ENCODE measurements at places on chromosomes 7 and 10.
A peak's percentile ranks its signal among the peaks of the same experiment; 100 is the strongest.

- DNase-seq, result no peak
Measured at GRCh38 chr10:92740762-92741161, 51.0 kb downstream of the HHEX start.

- peak; percentile 57 for DNase-seq
Measured at GRCh38 chr7:127650847-127651555, 993 bp upstream of the SND1 start.

GRCh38 chr7:143374561-143374960 lies 6.6 kb upstream of the ZYX start:
- DNase-seq, result no peak

- DNase-seq, result no peak
Measured at GRCh38 chr7:20306180-20306946, 24.3 kb upstream of the ITGB8 start.

DNA sequence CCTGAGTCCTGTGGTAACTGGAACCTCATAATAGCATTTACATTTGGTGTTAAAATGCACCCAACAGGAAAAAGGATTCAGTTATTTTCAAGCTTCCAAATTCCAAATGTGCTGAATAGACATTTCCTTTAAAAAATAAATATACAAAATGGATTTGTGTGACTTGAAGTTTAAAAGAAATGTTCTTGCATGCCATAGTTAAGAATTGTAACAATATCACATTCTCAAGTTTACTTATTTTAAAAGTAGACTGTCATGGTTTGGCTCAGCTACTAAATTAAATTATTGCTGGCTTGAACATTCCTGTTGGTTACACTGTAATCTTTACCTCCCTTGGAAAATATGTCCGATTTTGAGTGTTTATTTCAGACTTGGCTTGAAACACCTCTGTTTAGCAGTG lies 31.5 kb downstream of the BICC1 start:
- no peak for DNase-seq

GRCh38 chr10:23868121-23868520 lies 340.8 kb upstream of the KIAA1217 start:
- DNase-seq, result no peak

GRCh38 chr7:13489386-13489785 lies 500.1 kb downstream of the ETV1 start:
- no peak for DNase-seq

DNA sequence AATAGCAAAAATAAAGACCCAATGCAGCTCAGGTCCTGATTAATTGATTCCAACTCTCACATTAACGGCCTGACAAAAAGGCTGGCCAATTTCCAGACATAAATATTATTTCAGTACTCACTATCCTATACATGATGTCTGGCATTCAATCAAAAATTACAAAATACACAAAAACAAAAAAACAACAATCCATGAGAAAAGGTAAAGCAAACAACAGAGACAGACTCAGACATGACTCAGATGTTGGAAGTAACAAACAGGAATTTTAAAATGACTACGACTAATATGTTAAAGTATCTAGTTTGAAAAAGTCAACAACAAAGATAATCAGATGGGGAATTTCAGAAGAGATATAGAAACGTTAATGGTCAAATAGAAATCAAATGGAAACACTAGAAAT lies 152.8 kb downstream of the AMPH start:
- DNase-seq, result no peak

GRCh38 chr7:157980774-157981173 lies 606.8 kb downstream of the PTPRN2 start:
- DNase-seq, result no peak

- no peak for DNase-seq
Measured at GRCh38 chr7:121945066-121945465, 72.1 kb downstream of the PTPRZ1 start.

GRCh38 chr10:50552308-50552707 lies 71.4 kb downstream of the SGMS1 start:
- no peak for DNase-seq

DNA sequence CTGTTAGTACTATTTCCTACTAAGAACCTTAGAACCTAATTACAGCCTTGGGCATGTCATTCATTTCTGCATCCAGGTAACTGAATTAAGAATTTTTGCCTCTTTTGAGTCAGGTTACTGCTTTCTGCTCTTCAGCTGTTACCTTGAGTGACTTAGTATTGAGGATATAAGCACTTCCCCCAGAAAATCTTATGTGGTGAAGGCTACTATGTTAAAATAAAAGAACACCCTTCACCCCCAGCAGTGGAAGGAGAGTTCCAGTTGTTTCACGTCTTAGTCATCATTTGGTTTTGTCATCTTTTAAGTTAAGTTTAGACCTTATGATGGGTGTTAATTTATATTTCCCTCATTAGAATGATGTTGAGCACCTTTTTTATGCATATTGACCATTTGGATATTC lies 82.8 kb downstream of the GLCCI1 start:
- no peak for DNase-seq

- DNase-seq, result no peak
Measured at GRCh38 chr7:116800594-116800993, 61.8 kb upstream of the CAPZA2 start.

DNA sequence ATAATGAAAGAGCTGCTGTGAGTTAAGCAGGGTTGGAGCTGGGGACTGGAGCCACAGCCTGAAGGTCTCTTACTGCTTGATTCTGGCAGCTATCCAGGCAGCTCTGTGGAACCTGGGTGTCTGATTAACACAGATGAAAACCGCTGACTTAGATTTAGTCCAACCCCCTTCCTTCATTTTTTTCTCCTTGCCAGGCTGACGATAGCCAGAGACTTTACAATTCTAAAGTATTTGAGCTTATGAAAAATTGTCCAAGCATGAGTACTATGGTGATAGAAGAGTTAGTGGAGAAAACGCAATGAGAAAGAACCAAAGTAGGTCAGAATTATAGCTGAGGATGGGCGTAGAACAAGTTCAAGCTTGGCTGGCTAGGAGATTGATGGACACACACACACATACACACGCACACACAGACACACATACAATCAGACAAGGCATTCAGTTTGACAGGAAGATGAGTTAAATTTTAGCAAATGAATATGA lies 13.5 kb upstream of the GPR85 start:
- DNase-seq, result no peak

DNA sequence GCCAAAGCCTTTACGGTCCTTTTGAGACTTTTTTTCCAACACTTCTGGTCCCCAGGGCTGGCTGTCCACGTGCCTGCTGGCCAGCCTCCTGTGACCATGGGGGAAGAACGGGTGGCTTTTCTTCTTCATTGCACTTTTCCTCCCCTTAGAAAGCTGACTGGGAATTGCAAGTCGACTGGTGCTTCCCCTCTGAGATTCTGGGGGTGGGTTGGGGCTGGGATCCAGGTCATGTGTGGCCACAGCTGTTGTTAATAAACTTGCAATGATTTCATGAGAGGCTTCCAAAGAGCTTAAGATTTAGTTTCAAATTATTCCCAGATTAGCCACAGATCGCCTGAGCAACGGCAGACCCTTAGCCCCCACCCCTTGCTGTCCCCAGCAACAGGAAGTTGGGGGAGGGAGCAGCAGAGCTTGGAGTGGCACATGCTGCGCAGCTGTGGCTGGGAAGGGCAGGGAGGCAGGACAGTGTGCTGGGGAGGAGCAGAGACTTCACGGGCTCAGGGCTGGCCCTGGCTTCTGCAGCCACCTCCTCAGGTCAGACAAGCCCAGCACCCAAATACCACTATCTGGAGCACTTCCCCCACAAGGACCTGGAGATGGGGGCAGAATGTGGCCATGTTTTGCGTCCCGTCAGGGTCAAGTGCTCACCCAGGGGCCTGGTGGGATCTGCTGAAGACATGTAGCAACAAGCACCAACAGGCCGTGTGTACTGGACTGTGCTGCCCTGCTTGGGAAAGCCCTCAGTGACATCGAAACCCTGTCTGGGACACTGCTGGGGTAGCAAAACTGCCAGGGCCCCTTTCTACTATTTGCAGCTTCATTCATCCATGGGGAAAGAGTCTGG lies 147.1 kb downstream of the RNF216 start:
- DNase-seq, result no peak

DNA sequence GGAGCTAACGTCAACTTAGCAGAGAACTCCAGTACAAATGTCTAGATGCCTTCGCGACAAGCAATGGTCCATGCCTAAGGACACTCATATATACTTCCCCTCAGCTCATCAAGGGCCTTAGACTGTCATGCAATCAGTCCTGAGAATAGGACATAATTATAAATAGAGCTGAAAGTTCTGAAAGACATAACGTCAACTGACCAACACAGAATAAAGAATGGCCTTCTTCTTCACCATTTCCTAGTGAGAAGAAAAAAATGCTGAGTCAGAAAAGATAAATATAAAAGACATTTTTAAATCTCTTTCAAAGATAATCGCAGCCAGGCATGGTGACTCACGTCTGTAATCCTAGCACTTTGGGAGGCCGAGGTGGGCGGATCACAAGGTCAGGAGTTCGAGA lies 83.2 kb downstream of the ARMH3 start:
- no peak for DNase-seq

DNA sequence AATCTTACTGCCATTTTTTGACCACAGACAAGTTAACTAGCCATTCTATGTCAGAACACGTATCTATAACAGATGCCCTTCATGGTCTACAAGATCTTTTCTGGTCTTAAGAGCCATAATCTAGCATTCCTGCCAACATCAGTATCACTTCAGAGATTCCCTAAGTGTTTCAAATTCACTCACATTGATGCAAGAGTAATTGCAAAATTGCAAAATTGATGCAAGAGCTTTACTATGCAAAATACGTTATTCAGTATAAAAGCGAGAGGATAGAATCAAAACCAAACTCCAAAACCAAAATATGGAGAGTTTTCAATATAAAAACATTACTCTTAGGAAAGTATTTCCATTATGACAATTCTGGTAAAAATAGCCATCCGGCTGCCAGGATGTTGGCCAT lies 38.1 kb upstream of the PPP1R17 start:
- DNase-seq, result no peak

DNA sequence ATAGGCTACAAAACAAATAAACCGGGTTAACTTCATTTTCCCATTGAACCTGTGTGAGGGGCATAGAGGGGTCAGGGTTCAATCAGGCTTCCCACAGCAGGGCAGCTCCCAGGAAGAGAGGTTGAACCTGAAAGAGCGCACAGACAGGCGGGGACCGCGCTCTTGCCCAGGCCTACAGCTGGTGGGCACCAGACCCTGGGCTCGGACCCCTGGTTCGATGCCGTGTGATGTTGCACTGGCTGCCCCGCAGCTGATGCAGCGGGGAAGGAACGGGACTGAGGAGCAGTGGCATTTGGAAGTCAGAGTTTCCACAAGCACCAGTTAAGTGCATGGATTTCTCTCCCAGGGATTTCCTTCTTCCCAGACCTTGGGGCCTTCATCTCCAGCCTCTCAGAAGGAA lies 72.6 kb upstream of the INSIG1 start:
- no peak for DNase-seq

- DNase-seq, result no peak
Measured at GRCh38 chr7:40658729-40659128, 523.9 kb downstream of the SUGCT start.

DNA sequence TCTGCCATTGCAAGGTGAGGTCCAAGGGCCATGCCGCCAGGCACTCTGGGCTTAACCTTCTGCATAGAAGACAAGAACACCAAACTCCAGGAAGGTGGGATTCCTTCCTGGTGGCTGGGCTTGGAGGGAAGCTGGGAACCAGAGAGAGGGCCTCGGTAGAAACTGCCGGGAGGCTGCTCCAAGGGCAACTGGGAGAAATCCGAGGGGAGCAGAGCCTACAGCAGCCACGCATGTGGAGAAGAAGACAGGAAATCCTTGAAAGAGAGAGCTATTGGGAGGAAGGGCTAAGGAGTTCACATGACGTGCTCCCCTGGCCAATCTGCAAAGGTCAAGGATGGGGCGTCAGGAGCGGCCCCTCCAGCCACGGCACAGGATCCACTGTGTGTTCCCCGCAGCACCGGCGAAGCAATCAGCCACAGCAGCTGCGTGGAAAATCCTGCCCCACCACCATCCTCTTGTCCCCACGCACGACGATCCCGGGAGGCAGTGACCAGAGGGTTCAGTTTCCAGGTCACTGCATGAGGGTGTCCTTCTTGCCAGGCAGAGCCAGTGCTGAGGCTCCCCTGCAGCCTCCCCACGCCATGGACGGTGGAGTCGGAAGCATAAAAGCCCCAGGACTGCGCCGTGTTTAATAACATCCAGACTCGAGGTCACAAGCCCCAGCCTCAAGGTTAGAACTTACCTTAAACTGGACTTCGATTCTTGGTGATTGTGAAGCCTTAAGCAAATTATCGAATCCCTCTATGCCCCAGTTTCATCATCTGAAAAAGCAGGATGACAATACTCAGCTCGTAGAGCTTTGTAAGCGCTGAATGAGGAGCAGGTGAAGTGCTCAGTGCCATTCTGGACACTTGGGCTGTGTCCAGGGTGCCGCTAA lies 8.6 kb upstream of the PPP2R2D start:
- no peak for DNase-seq

- DNase-seq, result no peak
Measured at GRCh38 chr7:108181073-108181985, 51.2 kb upstream of the LAMB4 start.

DNA sequence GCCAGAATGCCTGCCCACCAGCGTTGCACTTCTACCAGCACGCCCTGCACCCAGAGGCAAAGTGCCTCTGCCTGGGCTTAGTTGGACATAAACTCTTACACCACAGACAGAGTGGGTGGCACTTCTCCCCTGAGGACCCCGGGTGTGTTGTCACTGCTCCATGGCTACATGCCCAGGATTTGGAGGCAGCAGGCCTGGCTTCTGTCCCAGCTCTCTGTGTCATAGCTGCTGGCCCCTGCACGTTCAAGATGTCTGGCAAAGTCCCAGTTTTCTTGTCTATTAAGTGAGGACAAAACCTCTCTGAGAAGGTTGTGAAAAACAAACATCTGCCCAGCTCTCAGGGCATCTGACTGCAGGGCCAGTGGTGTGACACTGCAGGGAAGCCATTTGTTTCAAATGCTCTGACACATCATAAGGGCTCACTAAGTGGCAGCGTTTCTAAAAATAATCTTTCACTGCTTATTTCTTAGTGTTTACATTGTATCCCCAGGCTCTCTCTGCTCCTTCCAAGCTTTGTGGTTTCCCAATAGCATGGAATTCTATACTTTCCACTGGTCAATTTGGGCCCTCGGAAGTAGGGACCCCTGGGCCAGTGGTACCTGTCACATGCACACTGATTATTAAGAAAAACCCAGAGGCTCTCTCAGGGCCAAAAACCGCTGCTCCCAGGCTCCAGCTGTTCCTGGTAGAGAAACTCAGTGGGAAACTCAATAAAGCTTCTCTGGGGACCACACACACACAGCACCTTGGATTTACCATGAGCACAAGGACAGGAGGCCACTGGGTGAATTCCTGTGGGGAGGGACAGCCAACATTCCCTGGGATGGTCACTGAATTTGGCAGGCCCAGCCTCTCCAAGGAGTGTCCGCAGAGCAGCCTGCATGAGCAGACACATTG lies 86.2 kb upstream of the ANLN start:
- no peak for DNase-seq

- no peak for DNase-seq
Measured at GRCh38 chr10:62374862-62375710, 917 bp downstream of the ZNF365 start.

- DNase-seq, result no peak
Measured at GRCh38 chr10:62979921-62980320, 153.2 kb upstream of the NRBF2 start.

DNA sequence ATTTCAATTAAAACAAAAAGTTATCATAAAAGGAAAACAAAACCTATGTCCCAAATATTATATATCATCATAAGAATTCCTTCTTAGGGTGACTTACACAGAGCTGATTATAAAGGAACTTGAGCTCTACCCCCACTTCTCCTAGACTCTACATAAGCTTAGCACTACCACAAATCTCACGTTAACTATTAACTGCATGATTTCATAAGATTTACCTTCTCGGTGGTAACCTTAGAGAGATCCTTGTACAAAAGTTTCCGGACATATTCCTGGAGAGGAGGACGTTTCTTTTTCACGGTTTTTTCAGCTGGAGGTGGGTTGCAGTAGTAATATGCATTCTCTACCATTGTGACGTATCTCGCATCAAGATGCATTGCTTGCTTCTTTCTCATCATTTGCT lies 83.7 kb downstream of the UPF2 start:
- DNase-seq, result no peak

Data from T-helper 2 cell (primary cell).